ENCODE measurements at places on chromosomes 16 and 17.

DNA sequence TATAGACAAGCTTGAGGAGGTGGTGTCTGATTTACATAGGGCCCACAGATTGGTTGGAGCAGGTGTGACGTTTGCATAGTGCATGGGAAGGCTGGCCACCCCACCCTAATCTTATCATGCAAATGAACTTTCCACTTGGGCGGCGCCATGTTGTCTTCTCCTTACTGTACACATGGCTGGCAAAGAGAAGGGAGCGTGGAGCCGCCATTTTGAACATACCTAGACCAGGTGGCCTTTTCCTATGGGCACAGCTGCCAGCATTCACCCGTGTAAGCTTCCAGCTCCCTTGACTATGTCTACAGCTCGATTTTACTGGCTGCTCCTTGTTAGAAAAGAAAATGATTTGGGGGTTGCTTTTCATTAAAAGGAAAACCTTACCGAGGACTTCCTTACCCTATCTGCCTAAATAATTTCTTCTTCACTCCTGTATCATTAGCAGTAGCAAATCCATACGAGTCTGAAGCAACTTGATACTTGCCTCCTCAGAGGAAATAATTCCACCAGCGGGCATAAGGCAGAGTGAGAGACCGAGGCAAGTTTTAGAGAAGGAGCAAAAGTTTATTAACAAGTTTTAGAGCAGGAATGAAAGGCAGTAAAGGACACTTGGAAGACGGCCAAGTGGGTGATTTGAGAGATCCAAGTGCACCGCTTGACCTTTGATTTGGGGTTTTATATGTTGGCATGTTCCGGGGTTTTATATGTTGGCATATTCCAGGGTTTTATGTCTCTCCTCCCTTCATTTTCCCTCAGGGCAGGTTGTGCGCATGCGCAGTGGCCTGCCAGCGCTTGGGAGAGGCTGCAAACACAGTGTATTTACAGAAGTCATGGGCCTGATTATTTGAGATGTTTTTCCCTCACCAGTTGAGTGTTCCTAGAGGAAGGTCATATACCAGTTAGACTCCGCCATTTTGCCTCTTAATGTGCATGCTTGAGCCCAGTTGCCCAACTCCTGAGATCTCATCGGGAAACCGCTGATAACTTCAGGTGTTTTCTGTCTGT lies 65.7 kb downstream of the MARF1 start:
- DNase-seq: no peak

- DNase-seq: peak; percentile 2
These were observed 13.5 kb downstream of the MAPT start for GRCh38 chr17:45907750-45908395.

DNA sequence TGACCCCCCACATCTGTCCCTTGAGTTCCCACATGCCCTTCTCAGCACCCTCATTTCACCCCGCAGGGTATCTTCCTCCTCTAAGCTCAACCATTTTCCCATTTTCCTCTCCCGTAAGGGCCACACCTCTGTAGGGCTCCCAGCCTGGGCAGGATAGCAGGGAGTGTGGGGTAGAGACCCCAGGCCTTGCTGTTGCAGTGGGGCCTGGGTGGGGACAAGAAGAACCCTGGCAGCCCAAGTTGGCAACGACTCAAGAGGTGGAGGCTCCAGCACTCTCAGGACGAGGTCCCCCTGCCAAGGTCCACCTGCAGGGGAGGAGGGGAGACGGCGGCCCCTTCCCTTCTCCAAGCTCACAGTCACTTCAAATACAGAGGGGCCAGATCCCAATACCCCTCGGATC lies 2.0 kb upstream of the TMEM92 start:
- no peak for DNase-seq

GRCh38 chr16:86388976-86389375 lies 121.4 kb upstream of the FOXF1 start:
- no peak for DNase-seq

DNA sequence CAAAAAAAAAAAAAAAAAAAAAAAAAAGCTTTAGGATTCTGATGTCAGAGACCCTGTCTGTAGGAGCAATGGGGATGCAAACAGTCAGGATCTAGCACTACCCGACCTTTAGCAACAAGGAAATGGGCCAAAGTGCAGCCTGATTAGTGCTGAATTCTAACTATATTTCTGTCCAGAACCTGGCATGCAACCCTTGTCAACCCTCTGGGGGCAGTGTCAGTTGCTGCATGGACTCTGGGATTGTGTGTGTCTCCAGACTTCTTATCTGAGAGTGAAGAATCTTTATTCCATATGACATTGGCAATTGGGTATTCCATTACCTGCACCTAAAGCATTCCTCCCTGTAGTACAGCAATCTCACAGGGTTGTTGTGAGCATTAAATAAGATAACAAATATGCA lies 120.3 kb upstream of the CRHR1 start:
- no peak for DNase-seq

- DNase-seq: no peak
These were observed 5.8 kb upstream of the MRPL58 start for GRCh38 chr17:75006653-75007052.

- DNase-seq: no peak
These were observed 24.6 kb downstream of the FZD2 start for GRCh38 chr17:44581868-44582267.

- no peak for DNase-seq
These were observed 152.0 kb downstream of the LGALS9B start for GRCh38 chr17:20315311-20315710.

DNA sequence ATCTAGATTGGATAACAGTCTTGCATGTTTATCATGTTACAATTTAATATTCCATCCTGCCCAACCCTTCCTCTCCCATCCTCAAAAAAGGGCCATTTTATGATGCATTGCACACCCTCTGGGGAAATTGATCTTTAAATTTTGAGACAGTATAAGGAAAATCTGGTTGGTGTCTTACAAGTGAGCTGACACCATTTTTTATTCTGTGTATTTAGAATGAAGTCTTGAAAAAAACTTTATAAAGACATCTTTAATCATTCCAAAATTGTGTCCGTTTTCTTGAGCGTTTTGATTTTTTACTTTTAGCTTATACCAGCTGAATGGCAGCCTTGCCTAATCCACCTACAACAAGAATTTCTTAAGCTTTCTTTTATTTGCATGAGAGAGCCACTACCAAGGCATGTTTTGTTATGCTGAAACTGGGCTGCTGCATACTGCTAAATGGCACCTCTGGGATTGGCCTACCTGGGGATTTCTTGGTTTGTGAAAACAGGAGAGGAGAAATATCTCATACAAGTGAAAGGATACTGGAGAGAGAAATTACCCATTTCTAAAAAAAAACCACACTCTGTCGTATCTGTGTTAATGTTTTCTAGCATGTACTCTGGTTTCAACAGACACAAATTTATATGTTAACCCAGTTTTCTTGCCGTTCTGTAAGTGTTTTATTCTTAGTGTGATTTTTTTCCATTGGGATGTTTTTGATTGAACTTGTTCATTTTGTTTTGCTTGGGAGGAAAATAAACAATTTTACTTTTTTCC lies 52.2 kb downstream of the TUBD1 start:
- no peak for DNase-seq

- peak; percentile 93 for DNase-seq
These were observed 14.0 kb downstream of the UBALD2 start for GRCh38 chr17:76278952-76279741.

GRCh38 chr16:66873685-66874055 lies 6.6 kb upstream of the PDP2 start:
- DNase-seq: no peak

- peak; percentile 35 for DNase-seq
These were observed 154.4 kb downstream of the TANC2 start for GRCh38 chr17:63120406-63120805.

DNA sequence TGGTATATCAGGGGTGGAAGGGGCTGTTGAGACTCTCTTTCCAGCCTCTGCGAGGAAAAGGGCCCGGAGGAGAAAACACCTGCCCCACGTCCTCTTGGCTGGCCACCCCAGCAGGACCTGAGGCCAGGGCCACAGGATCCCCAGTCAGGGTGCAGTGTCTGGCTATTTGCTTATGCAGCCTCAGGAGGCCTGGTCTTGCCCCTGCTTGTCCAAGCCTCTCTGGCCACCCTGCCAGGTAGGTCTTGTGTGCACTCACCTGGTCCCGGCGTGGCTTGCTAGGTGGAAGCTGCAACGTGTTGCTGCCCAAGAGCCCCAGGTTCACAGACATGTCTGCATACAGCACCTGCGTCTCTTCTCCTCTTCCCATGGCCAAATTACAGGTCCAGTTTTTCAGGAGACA lies 549 bp downstream of the TMEM238L start:
- DNase-seq: no peak

DNA sequence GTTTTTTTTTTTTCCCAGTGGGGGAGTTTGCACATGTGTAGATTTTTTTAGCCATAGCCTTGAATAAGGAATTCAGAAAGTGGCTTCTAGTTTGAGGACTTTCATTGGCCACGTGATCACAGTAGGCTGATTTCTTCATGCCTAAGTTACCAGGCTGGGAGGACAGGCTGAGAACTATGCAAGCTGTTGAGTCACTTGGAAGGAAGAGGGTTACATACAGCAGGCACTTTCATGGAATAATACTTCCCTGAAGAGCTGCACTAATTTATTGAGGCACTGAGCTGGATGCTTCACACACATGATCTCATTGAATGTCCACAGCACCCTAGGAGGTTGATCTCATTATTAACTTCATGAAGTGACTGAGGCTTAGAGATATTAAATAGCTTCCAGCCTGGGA lies 22.8 kb downstream of the PRKCB start:
- no peak for DNase-seq

All from adipocyte (in vitro differentiated cells).